ENCODE measurements at places on chromosomes 1 and 21. TPM values are rescaled to one million over a fixed set of nuclear protein-coding genes. Genes with fewer than 3 reads are reported as not detected.
A peak's percentile ranks its signal among the peaks of the same experiment; 100 is the strongest.

Gene PLCH2
- 39.3 TPM for total RNA-seq

DNA sequence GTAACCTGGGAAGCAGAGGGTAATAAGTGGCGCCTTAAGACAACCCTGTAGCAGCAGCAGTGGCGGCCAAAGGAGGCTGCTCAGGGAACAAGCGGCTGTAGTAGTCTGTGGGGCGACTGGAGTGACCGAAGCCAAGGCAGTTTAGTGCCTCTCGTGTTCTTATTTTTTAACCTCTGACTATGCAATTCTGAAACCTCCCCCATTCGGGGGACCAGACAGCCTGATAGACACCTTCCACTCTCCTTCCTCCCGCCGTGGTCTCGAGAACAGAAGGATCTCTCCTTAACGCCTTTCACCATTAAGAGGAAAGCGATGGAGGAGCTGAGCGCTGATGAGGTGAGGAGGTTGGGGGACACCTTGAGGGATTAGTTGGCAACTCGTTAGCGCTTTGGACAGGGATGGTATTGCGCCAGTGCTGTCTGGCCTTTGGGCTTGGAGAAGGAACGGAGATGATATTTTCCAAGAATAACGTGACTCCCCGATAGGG lies 644 bp downstream of the UBE4B start:
- no peaks in the 10 kb centered on the region for H3K27me3 ChIP-seq
- H3K4me3 ChIP-seq: peak overlapping the region; percentile 96
- peaks cover 19% of the 10 kb centered on the region for H3K4me1 ChIP-seq
- DNase-seq: no peak

- H3K36me3 ChIP-seq: no peaks in the 10 kb centered on the region
- H3K27ac ChIP-seq: no peak overlapping the region
- no peak overlapping the region for H3K4me3 ChIP-seq
- peaks cover 2% of the 10 kb centered on the region for H3K4me1 ChIP-seq
- H3K27me3 ChIP-seq: no peaks in the 10 kb centered on the region
- DNase-seq: no peak
These were observed 12.3 kb downstream of the BCAR3 start for GRCh38 chr1:93669369-93669768.

DNA sequence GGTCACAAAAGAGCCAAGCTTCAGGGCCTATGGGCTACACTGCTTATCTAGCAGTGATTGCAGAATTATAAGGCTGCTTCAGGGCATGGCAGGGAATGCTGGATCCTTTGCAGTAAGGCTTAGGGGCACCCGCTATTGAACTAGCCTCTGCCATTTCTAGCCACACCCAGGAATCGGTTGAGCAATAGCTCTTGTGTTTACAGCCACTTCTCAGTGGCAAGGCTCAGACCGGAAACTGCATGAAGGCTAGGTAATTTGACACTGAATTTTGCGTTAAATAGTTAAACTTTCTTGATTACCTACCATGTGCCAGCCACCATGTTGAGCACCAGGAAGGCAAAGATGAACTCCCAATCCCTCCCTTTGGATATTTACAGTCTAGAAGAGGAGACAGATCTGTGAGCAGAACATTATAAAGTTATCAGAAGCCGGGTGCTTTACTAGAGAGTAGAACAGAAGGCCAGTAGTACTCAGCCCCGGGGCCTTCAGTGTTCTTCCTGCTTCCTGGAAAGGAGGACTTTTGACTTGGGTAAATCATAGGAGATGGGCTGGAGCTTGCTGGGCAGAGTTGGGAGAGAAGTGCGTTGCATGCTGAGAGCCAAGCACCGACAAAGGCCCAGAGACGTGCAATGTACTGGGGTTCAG lies 98.6 kb upstream of the LPGAT1 start:
- H3K27ac ChIP-seq: no peak overlapping the region
- H3K27me3 ChIP-seq: peaks cover 21% of the 10 kb centered on the region
- no peak overlapping the region for H3K4me3 ChIP-seq
- peaks cover 2% of the 10 kb centered on the region for H3K4me1 ChIP-seq
- DNase-seq: no peak

Gene BSND
- not detected for total RNA-seq

Gene KCNT2
- total RNA-seq: 1.1 TPM

GRCh38 chr1:43292679-43293078 lies 7.3 kb upstream of the C1orf210 start:
- H3K4me1 ChIP-seq: peaks cover 5% of the 10 kb centered on the region
- H3K27me3 ChIP-seq: no peaks in the 10 kb centered on the region
- H3K27ac ChIP-seq: no peak overlapping the region
- no peaks in the 10 kb centered on the region for H3K36me3 ChIP-seq
- no peak for DNase-seq

DNA sequence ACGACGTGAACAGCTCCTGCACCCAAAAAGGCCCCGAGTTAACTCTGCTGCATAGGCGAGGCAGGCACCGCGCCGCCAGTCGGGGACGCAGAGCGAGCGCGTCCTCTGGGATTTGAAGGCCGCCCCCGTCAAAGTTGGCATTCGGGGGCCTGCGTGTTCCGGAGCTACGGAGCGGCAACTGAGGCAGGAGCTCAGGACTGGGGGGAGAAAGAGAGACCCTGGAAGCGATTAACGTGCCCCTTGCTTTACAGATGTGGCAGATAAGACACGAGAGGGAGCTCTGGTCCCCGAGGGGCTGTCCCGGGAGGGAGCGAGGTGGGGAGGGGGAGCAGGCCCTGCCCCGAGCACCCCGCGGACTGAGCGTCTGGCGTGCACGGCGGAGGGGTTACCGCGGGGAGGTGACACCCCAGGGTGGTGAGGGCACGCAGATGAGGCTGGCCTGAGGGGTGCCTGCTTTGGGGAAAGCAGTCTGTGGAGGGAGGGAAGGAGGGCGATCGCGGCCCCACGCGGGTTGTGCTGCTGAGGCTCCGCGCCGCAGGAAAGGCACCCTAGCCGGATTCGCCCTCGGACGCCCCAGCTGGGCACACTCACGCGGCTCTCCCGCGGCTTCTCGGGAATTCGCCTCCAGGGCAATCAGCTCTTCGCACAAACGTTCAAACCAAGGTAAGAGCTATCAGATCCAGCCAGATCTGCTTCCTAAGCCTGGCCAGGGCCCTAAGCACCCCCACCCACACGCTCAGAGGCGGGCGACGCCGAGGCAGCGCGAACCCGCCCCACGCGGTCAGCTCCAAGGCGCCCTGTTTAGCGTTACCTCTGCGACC lies 26.5 kb downstream of the ACTA1 start:
- peaks cover 72% of the 10 kb centered on the region for H3K27me3 ChIP-seq

- peaks cover 39% of the 10 kb centered on the region for H3K4me1 ChIP-seq
- no peak for DNase-seq
- H3K27me3 ChIP-seq: no peaks in the 10 kb centered on the region
- H3K36me3 ChIP-seq: no peaks in the 10 kb centered on the region
- peak overlapping the region; percentile 21 for H3K4me3 ChIP-seq
These were observed 36.6 kb upstream of the PTPRC start for GRCh38 chr1:198601936-198602889.

DNA sequence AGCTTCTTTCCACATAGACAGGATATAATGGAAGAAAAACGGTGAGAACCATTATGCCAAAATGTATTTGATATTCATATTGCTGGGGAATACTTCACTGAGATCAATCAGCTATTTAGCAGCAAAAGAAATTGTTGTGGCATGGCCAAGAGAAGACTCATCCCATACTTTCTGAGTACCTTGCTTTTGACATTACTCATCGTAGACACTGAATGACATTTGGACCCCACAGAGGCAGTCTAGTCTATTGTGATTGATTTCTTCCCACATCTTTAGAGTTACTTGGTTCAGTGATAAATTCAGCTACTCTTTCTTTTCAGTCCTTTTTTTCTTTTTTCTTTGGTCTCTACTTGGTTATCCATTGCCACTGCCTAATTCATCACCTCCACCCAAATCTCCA lies 22.1 kb downstream of the ATP1B1 start:
- no peak for DNase-seq
- H3K27me3 ChIP-seq: no peaks in the 10 kb centered on the region
- no peaks in the 10 kb centered on the region for H3K4me1 ChIP-seq
- no peak overlapping the region for H3K4me3 ChIP-seq
- H3K27ac ChIP-seq: peak overlapping the region; percentile 65

- H3K27ac ChIP-seq: peak overlapping the region; percentile 66
- H3K27me3 ChIP-seq: peaks cover 42% of the 10 kb centered on the region
- H3K36me3 ChIP-seq: no peaks in the 10 kb centered on the region
- no peak for DNase-seq
- H3K4me1 ChIP-seq: no peaks in the 10 kb centered on the region
These were observed 7.8 kb upstream of the CDK18 start for GRCh38 chr1:205496661-205497060.

GRCh38 chr1:91564888-91565701 lies 64.4 kb downstream of the CDC7 start:
- no peak overlapping the region for H3K4me3 ChIP-seq
- no peaks in the 10 kb centered on the region for H3K27me3 ChIP-seq
- no peak for DNase-seq
- peaks cover 3% of the 10 kb centered on the region for H3K36me3 ChIP-seq

- no peak overlapping the region for H3K27ac ChIP-seq
- peaks cover 23% of the 10 kb centered on the region for H3K4me1 ChIP-seq
- H3K27me3 ChIP-seq: no peaks in the 10 kb centered on the region
These were observed 21.5 kb downstream of the CDC73 start for GRCh38 chr1:193143285-193143684.

DNA sequence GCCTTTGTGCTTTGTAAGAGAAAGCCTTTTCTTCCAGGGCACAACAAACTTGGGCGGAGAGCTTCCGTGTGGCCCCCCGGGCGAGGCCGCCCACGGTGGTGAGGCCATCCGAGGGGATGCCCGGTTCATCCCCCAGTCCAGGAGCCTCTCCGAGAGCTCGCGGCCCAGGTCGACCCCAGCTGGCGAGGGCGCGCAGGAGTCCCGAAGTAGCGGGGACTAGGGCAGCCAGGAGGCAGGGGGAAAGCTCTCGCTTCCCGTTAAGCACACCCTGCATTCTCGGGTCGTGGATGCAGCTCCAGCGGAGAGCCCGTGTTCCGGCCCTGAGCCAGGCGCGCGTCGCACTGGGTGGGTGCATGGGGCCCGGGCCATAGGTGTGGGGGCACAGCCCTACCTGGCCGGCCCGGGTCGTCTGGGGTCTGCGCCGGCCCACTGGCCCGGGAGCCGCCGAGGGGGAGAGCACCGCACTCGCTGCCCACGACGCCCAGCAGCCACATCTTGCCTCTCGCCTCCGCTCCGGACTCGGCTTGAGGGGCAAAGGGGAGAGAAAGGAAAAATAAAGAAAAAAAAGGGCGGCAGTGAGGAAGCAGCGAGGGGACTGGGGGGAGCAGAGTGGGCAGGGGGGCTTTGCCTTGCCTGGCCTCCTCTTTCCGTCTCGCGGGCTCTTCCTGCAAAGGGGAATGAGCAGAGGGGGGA lies 1.8 kb downstream of the RNF220 start:
- H3K4me1 ChIP-seq: peaks cover 17% of the 10 kb centered on the region
- no peak for DNase-seq
- H3K27ac ChIP-seq: no peak overlapping the region
- peaks cover 2% of the 10 kb centered on the region for H3K36me3 ChIP-seq

DNA sequence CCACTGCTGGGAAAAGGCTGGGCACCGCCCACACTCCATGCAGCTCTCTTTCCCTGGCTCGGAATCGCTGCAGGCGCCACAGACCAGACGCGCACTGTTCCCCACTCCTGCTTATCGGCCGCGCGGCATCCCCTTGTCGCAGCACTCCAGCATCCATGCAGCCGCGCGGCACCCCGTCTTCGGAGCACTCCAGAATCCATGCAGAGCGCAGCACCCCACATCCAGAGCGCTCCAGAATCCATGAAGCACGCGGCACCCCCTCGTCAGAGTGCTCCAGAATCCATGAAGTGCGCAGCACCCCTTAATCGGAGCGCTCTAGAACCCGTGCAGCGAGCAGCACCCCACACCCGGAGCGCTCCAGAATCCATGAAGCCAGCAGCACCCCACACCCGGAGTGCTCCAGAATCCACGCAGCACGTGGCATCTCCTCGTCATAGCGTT lies 9.5 kb downstream of the TFF3 start:
- no peak for DNase-seq
- H3K4me1 ChIP-seq: peaks cover 4% of the 10 kb centered on the region
- H3K36me3 ChIP-seq: no peaks in the 10 kb centered on the region
- peak overlapping the region; percentile 49 for H3K27ac ChIP-seq

- no peaks in the 10 kb centered on the region for H3K36me3 ChIP-seq
- no peak for DNase-seq
- peak overlapping the region; percentile 21 for H3K4me3 ChIP-seq
- H3K4me1 ChIP-seq: peaks cover 32% of the 10 kb centered on the region
- no peak overlapping the region for H3K27ac ChIP-seq
- no peaks in the 10 kb centered on the region for H3K27me3 ChIP-seq
These were observed 2.2 kb downstream of the TTC3 start for GRCh38 chr21:37075214-37075770.

GRCh38 chr1:215002471-215002870 lies 80.1 kb upstream of the KCNK2 start:
- no peak for DNase-seq
- H3K36me3 ChIP-seq: no peaks in the 10 kb centered on the region
- H3K27ac ChIP-seq: no peak overlapping the region
- H3K4me3 ChIP-seq: no peak overlapping the region
- H3K4me1 ChIP-seq: no peaks in the 10 kb centered on the region
- no peaks in the 10 kb centered on the region for H3K27me3 ChIP-seq

DNA sequence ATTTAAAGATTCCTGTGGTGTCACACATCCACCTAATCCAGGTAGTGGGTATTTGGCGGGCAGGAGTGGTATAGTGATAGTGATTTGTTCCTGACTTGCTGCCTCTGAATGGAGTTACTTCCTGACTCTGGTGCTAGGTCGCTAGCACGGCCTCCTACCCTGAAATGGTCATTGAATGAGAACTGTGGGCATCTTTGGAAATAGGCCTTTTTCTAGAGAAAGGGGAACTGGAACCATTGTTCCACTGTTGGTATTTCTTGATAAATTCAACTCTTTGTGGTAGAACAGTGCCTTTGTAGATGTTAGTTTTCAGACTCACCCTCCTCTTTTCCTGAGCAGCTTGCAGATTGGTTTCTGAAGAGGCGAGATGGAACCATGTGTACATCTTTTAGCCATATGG lies 1.5 kb downstream of the QSOX1 start:
- H3K4me1 ChIP-seq: peaks cover 33% of the 10 kb centered on the region
- peaks cover 5% of the 10 kb centered on the region for H3K36me3 ChIP-seq
- peak overlapping the region; percentile 45 for H3K4me3 ChIP-seq
- DNase-seq: no peak
- peak overlapping the region; percentile 96 for H3K27ac ChIP-seq

Gene FOXO6
- 1.8 TPM for total RNA-seq

- H3K27me3 ChIP-seq: peaks cover 23% of the 10 kb centered on the region
- no peak for DNase-seq
- peaks cover 6% of the 10 kb centered on the region for H3K4me1 ChIP-seq
These were observed 3.7 kb upstream of the FOXO6 start for GRCh38 chr1:41357451-41358101.

DNA sequence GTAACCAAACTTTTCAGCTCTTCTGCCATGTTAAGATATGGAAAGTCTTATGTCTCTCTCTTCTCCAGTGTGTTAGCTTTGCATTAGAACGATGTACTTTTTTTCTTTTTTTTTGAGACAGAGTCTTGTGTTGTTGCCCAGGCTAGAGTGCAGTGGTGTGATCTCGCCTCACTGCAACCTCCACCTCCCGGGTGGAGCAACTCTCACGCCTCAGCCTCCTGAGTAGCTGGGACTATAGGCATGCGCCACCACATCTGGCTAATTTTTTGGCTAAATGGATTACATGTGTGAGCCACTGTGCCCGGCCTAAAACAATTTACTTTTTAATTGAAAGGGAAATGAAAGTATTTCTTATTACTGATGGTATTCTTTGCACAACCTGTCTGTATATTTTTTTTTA lies 35.8 kb downstream of the SPEN start:
- no peaks in the 10 kb centered on the region for H3K27me3 ChIP-seq
- H3K36me3 ChIP-seq: no peaks in the 10 kb centered on the region
- peaks cover 44% of the 10 kb centered on the region for H3K4me1 ChIP-seq
- no peak overlapping the region for H3K4me3 ChIP-seq

GRCh38 chr1:116855773-116856201 lies 53.9 kb upstream of the PTGFRN start:
- no peak overlapping the region for H3K27ac ChIP-seq
- H3K36me3 ChIP-seq: no peaks in the 10 kb centered on the region
- peaks cover 19% of the 10 kb centered on the region for H3K4me1 ChIP-seq
